Activated naive CD4-positive, alpha-beta T cell (primary cell): ENCODE measurements at places on chromosomes 2 and 18.

DNA sequence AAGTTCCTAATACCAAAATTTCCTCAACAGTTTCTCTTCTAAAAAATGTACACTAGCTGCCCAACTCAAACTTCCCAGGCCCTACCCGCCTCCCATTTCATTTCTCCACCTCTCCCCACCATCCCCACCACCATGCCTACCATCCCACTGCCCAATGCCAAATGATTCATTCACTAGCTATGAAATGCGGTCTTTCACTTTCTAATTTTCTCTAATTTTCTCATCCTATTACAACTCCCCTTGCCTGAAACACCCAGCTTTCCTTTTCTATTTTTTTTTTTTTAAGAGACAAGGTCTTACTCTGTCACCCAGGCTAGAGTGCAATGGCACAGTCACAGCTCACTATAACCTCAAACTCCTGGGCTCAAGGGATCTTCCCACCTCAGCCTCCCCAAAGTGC lies 38.4 kb downstream of the KIDINS220 start:
- DNase-seq, result no peak

GRCh38 chr2:62573936-62574335 lies 67.9 kb upstream of the TMEM17 start:
- no peak for DNase-seq

DNA sequence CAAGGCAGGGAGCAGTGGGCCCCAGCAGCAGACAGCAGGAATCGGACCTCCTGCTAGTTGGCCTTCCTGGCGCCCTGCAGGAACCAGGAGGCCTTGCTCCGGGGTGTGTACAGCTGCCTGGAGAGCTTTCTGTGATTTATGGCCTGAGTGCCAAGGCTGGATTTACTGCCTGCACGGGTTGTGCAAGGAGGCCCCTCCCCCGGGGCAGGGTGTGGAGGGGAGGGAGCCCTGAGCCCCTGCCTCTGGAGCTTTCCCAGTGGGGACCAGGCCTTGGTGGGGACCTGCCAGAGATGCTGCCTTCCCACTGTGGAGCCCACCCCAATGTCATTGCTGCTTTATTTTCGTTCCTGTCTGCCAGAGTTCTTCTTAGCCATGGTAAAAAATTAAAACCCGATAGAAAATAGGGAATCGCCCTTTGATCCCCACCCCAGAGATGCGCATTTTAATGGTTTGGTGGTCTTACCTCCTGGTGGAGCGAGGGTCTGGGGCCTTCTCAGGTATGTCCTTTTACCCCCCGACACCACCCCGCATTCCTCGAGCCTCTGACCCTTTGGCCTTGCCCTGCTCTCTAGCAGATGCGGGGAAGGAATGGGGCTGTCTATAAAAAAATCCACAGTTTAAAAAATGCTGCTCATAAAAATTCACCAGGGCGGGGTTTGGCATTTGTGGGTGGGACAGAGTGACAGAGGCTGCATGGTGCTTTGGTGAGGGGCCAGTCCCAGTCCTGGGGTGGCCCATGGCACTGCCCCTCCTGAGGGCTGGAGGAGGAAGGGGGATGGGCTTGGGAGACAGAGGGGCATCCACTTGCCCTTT lies 6.9 kb upstream of the RALB start:
- DNase-seq, result no peak

DNA sequence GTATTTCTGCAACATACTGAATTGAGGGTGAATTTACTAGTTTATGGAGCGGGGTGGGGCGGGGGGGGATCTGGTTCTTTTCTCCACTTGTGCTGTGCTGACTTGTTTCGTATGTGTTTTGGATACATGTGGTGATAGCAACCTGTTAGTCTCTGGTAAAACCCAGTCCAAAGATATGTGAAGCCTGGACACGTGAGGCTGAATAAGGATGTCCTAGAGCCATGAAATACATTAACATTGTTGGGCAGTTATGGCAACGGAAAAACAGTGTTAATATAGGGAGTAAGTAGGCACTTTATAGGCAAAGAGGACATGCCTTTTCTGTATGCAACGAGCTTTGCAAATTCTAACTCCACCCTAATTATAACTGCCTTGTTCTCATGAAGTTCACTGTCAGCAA lies 42.1 kb upstream of the NEMP2 start:
- no peak for DNase-seq

DNA sequence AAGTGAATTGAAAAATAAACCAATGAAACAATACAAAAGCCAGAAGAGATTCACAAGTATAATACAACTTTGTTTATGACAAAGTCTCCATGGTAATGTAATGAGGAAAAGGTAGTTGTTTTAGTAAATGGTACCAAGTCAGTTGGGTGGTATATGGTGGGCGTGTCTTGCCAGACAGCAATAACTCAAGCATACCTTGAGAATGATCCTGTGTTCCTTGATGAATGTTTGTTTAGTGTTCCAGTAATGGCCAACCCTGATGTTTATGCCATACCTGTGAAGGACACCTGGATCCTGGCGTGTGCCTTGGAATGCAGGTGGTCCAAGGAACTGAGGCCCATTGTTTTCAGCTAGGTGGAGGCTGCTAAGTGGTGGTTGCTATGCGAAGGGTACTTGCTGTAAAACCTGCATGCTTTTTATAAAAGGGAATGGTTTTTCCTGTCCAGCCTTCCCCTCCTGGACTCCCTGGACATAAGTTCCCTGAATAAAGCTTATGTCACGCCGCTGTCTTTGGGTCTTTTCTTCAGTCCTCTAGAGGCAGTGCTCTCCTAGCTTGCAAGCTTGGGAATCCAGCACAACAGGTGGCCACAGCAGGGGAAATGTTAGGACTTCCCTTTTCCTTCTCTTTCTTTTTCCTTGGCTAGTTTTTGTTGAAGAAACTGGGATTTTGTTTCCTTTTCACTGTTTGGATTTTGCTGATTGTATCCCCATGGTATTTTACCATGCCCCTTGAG lies 54.7 kb downstream of the MTA3 start:
- DNase-seq, result no peak

- no peak for DNase-seq
These were observed 137.8 kb upstream of the RND3 start for GRCh38 chr2:150625303-150625702.

DNA sequence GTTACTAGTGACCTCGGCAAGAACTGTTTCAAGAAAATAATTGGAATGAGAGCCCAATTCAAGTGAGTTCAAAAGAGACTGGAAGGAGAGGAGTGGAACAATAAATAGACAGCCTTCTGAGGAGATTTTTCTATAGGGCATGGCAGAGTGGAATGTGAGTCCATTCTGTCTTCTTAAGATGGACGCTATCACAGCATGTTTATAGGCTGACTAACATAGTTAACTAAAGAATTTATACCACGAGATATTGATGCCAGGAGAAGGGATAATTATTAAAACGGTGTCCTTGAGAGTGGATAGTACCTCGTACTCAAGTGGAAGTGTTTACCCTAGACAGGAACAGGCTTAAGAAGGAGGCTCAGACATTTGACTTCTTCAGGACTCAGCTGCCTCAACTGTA lies 143.5 kb upstream of the RBBP8 start:
- no peak for DNase-seq

DNA sequence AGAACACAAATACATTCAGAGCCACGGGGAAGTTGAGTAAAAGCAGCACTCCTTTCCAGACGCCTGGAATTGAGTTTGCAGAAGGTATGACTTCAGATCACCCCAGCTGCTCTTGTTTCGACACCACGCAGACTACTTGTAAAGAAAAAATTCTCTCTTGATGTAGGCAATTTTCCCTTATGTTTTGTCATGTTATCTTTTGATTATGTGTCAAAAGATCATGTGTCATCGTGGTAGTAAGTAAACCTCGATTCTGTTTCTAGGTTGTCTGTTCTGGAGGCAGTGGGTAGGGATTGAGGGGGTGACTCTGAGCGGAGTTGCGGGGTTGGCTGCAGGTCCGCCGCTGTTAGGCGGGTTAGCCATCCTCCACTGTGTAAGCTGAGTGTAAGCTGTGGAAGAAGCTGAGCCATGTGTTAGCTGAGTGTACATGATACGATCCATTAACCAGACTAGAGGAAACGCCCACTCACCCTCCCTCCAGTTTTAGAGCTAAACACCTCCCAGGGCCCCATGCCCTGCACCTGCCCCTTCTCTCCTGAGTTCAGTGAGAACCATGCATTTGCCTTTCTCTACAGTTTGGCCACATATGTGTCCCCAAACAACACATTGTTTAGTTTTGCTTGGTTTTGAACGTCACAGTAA lies 181.8 kb downstream of the SNTG2 start:
- DNase-seq, result no peak

GRCh38 chr2:96933305-96934181 lies 52.8 kb downstream of the FAM178B start:
- no peak for DNase-seq

DNA sequence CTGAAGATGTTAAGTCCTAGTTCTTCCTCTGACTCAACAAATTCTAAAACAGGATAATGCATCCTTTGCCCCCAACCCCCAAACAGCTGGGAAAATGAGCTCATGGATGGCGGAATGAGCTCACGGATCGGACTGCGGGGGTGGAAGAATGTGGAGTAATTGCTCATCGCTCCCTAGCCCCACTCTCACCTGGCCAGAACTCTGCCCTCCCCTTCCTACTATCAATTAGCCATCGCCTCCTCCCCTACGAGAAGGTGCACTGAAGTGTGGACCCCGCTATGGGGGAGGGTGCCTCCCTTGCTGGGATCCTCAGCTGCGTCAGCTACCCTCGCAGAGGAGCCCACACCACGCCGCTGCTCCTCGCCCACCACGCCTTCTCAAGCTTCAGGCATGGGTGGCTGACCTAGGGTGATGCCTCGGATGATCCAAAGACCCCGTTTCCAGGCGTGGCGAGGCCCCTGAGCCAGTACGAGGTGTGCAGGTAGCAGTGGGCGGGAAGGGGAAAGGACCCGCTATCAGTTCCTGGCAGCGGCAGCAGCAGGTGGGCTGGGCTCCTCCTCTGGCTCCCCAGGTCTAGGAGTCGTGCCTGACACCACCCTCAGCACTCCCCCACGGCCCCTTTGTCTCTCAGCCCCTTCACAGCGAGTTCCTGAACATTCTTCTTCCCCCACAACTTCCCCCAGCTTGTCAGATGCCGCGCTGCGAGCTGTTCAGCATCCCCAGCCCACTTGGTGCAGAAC lies 82.1 kb upstream of the POMC start:
- no peak for DNase-seq

- no peak for DNase-seq
These were observed 77.9 kb upstream of the ARL5A start for GRCh38 chr2:151905963-151906632.

GRCh38 chr2:153079315-153079714 lies 360.9 kb downstream of the ARL6IP6 start:
- no peak for DNase-seq

- DNase-seq, result no peak
These were observed 22.2 kb downstream of the KCNG2 start for GRCh38 chr18:79819968-79820351.

DNA sequence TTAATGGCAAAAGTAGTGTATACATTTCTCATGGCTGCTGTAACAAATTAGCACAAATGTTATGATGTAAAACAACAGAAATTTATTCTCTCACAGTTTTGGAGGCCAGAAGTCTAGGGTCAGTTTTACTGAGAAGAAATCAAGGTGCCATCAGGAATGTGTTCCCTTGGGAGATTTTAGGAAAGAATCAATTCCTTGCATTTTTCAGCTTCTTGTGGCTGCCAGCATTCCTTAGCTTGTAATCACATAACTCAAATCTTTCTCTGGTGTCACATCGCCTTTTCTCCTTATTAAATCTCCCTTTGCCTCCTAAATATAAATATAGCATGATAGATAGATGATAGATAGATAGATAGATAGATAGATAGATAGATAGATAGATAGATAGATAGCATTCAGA lies 307.0 kb upstream of the REG3G start:
- no peak for DNase-seq

DNA sequence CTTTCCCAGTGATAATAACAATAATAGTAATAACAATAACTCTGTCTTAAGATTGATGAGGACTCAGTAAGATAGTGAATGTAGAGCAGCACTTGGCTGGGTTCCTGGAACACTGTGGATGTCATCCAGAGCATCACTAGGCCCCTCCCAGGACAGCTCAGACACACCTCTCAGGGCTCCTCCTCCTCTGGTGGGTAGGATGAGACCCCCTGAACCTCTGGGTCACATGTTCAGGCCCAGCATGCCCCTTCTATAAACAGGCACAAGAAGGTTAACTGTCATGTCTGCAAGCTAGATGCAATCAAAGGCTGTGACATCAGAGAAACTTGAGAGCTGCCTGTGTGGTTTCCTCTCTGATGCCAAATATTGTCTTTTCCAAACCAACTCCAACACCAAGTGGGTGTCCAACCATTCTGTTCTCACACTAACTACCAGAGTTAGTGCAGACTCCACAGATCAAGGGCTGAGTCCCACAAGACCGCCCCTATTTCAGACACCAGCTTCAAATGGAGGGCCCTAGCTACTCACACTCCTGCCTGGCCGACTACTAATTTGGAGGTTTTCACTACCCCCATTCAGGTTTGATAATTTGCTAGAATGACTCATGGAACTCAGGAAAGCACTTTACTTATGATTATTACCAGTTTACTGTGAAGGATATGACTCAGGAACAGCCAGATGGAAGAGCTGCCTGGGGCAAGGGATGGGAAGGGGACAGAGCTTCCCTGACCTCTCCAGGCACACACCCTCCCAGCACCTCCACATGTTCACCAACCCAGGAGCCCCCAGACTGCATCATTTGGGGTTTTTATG lies 46.4 kb upstream of the BZW1 start:
- no peak for DNase-seq

GRCh38 chr2:234974501-234975385 lies 22.9 kb downstream of the SH3BP4 start:
- DNase-seq, result no peak

GRCh38 chr2:236684504-236685256 lies 115.1 kb downstream of the ACKR3 start:
- DNase-seq, result no peak

DNA sequence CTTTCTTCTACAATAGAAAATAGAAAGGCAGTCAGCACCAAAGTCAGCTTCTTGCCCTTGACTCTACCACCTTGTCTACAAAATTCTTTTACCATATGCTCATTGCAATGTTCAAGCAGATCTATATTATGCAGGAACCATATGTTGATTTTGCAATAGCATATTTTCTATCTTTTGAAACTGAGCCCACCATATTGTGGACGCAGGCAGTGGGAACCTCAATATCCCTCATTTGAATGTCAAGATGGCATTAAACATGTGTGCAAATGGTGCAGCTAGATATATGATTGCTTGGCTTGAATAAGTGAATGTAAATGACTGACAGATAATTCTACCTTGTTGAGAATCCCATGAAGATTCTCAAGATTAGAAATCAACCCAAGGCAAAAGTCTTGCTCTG lies 412.7 kb upstream of the FSHR start:
- DNase-seq, result no peak

- no peak for DNase-seq
These were observed 27.9 kb downstream of the REV1 start for GRCh38 chr2:99461828-99462483.

DNA sequence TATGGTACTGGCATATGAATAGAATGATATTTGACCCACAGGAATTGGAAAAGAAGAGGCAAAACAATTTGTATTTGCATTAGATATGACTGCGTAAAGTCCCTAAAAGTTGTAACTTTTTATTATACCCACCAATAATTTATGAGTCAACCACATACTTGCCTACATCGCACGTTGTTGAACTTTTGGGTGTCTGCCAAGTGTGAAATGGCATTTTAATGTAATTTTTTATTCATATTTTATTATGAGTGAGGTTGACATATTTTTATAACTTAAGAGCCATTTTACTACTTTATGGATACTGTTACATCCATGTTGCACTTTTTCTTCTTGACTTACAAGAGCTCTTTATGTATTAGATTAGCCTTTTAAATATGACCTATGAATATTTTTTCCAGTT lies 4.6 kb downstream of the DSC2 start:
- DNase-seq, result no peak

GRCh38 chr2:19505-19904 lies 26.8 kb downstream of the FAM110C start:
- DNase-seq, result no peak
